Erythroblast (primary cell): ENCODE measurements at places on chromosomes 7 and 10.

GRCh38 chr10:128087884-128088709 is 38.1 kb downstream of the MKI67 start:
- DNase-seq, result no peak

- DNase-seq, result no peak
These were observed 14.6 kb downstream of the ACSL5 start for GRCh38 chr10:112388548-112388947.

DNA sequence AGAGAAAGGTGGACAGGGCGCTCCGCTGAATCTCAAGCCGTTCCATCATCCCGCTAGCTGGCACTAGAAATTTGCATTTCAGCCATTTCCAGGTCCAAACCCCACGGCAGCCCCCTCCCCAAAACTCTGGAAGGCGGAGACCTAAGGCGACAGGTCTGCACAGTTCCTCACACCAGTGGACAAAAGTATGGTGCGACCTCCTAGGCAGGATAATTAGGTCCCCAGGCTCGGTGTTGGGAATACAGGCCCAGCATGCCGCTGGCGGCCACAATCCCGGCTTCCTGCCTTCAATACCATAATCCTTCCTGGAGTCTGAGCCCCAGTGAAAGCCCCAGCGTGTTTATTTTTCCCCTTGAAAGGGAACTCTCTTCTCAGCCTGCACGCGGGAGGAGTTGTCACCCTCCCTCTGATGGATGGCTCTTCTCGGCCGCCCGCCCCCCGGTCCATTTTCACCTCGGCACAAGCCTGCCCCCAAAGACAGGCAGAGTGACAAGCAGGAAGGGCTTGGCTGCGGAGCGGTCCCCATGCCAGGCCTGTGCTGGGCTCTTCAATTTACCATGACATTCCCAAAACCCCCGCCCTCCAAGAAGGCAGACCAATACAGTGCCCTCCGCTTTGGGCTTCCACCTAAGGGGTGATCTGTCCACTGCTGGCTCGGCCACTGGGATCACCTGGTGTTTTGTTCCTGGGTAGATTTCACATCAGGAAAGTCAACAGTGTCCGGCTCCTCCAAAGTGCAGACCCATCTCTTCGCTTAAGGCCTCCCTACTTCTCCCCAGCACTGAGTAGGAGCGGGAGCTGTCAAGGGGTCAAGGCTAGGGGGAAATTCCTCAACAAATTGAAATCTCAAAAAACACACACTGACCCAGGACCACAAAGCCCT is 2.2 kb downstream of the FGFR2 start:
- DNase-seq, result no peak

GRCh38 chr10:12420530-12421120 is 71.3 kb downstream of the CAMK1D start:
- no peak for DNase-seq

DNA sequence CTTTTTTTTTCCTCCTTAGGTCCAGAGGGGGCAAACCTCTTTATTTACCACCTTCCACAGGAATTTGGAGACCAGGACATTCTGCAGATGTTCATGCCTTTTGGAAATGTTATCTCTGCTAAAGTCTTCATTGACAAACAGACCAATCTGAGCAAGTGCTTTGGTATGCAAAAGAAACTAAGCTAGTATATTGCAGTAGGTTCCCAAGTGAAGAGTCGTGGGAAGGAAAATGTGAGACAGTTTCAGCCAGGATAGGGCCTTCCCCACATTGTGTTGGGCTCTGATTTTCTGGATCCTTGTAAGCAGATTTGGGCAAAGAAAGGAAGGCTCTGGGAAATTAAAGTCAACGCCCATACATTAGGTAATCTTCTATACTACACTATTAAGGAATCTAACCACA is 285.6 kb downstream of the USP6NL start:
- DNase-seq, result no peak

GRCh38 chr10:67733511-67733910 is 37.5 kb upstream of the CTNNA3 start:
- DNase-seq, result no peak

DNA sequence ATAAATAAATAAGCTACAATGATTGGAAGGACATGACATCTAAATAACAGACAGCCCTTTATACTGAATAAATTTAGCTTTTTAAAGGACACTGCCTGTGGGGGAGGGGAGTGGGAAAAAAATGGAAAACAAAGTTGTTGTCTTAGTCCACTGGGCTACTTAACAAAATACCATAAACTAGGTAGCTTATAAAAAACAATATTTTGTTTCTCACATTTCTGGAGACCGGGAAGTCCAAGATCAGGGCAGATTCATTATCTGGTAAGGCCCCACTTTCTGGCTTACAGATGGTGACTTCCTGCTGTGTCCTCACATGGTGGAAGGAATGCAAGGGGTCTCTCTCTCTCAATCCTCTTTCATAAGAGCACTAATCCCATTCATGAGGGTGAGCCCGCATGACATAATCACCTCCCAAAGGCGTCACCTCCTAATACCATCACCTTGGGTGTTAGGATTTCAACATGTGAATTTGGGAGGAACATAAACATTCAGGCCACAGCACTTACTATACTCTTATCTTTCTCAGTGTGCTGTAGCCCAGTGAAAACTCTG is 43.0 kb downstream of the DNAJC12 start:
- DNase-seq, result no peak

- DNase-seq, result no peak
These were observed 558.2 kb upstream of the GALNT17 start for GRCh38 chr7:70573696-70574095.

- no peak for DNase-seq
These were observed 44.0 kb downstream of the SLC18A2 start for GRCh38 chr10:117284716-117285494.

DNA sequence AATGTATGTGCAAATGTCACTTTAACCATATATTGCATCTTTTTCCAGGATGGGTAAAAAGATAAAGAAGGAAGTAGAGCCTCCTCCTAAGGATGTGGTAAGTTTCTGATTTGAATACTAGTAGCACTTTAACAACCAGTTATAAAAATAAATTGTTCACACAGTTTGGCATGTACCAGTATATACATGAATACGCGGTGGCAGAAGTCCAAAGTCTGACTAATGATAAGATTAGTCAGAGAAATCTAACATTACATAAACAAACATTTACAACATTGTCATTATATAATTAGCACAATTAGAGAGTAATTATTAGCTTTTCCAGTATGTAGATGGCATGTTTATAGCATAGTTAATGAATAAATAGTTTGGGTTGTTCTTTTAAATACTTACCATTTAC is 4.1 kb downstream of the ARMC3 start:
- DNase-seq, result no peak

DNA sequence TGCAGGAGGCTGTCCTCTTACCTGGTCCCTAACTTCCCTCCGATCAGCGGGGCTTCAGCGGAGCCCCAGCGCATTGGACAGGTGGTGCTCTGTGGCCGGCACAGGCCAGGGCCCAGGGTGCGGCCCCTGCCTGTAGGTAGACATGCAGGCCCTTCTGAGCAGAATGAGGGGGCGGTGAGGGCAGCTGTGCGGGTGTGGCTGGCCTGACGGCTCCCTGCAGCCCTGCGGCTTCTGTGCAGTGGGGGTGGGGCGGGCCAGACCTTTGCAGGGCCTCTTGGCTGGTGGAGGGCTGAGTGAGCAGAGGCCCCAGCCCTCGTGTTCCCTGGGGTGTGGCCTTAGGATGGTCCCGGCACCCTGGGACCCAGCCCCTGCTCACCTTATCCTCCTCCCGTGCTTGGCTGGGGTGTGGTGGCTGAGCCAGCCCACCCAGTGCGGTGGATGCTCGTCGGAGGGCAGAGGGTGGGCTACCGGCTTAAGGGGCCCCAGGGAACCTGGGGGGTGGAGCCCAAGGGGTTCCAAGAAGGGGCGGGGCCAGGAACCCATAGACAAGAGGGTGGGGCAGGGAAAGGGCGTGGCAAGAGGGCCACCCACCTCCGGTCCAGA is 175.2 kb upstream of the TNRC18 start:
- DNase-seq, result peak; percentile 75

DNA sequence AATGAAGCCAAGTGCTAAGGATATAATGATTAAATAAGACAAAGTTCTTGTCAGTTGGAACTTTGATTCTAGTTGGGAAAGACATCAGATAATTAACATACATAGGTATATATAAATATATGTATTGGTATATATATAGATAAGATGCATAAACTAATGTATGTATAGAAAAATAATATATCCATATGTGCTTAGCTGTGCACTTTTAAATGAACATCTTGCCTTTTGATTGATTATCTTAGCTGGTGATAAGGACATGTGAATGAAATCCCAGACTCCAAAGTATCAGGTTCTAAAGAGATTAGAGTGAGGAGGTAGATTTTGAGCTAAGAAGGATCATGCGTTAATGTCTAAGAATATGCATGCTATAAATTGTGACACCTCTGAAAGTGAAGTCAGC is 357.6 kb downstream of the GFRA1 start:
- no peak for DNase-seq

DNA sequence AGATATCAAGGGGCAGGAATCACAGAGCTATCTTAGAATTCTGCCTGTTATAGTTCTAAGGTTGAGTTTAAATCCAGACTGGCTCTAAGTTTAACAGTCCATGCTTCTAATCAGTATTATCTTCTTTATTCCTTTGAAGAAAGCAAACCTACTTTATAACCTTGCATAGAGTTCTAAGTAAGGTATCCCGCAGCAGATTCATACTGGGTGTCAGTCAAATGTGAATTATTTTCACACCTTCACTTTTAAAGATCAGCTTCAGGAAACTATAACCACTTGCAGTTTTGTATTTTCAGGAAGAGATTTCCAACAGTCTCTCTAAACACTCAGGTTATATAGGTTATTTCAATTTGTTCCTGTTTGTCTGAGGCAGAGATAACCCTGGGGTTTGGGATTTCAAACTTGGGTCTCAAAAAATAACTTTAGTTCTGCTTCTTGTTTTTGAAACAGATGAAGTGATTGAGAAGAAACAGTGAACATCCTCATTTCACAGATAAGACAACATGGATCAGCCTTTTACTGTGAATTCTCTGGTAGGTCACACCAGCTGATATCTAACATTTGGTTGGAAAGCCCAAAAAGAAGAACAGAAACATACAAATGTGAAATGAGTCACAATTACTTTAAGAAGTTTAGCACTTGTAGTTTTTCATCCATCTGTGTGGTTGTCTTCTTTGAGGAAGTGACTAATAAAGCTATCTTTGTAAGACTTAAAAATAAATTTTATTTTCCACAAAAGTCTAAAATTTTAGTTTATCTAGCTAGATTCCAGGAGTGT is 21.4 kb downstream of the STAMBPL1 start:
- no peak for DNase-seq
